ENCODE measurements at places on chromosomes 16 and 17.

- DNase-seq = no peak
Observed at GRCh38 chr16:3762107-3762750, 44.9 kb upstream of the TRAP1 start.

- DNase-seq = no peak
Observed at GRCh38 chr16:46757339-46758050, 9.4 kb upstream of the MYLK3 start.

DNA sequence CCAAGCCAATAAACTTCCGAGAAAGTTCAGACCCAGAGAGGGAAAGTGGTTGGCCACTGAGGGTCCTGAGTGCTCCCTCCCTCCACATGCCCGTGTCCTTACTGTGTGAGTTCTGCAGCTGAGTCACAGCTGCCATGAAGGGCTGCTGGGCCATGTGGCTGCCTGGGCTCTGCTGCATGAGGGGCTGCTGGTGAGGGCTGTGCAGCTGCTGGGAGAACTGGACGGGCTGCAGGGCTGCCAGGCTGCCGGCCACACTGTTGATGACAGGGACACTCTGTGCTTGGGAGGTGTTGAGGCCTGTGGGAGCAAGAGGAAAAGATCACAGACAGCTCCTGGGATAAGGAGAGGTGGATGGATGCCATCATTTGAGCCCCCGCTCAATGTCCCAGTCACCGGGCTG is 44.0 kb downstream of the HNF1B start:
- DNase-seq = no peak

- peak; percentile 60 for DNase-seq
Observed at GRCh38 chr17:76054112-76054476, 18.2 kb downstream of the SRP68 start.

GRCh38 chr16:69727916-69728270 is 1.5 kb upstream of the NQO1 start:
- no peak for DNase-seq

DNA sequence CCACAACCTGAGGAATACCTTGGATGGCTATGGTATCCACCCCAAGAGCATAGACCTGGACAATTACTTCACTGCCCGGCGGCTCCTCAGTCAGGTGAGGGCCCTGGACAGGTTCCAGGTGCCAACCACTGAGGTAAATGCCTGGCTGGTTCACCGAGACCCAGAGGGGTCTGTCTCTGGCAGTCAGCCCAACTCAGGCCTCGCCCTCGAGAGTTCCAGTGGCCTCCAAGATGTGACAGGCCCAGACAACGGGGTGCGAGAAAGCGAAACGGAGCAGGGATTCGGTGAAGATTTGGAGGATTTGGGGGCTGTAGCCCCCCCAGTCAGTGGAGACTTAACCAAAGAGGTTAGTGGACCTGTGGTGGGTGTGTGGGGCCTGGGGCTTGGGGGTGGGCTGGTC is 3.1 kb downstream of the NFE2L1 start:
- no peak for DNase-seq

GRCh38 chr17:43784068-43784467 is 3.8 kb downstream of the CFAP97D1 start:
- no peak for DNase-seq

GRCh38 chr17:8542599-8543502 is 87.7 kb downstream of the MYH10 start:
- DNase-seq = peak; percentile 84

DNA sequence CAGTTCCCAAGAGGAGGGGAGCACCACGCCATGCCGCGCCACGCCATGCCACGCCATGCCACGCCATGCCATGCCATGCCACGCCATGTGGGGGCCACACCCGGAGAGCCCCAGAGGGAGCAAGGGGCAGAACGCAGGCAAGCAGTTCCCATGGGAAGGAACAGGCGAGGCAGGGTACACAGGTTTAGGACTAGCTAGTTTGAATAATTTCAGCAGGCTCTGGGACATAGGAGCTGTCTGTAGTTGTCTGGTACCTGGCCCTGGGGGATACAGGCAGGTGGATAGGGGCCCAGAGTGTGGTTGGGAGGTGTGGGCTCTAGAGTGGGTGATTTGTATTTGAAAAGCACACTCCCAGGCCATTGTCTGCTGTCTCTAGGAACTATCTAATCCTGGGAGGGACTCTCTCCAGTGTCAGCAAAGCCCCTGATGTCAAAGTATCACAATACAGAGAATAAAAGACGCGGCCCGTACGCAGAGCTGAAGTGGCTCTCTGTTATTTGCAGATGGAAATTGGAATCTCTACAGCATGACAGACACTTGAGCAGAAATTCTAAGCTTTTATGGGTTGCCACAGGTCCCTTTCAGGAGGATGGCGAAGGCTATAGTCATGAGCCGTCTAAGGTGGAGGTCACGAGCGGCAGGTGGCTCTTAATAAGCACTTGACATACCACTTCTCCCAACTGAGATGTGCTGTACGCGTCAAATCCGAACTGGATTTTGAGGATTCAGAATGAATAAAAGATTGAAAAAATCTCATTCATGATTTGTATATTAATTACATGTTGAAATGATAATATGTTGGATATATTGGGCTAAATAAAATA is 220.8 kb upstream of the TNRC6C start:
- DNase-seq = no peak

GRCh38 chr16:70454222-70455034 is at the start of gene FCSK:
TSS of gene FCSK (plus strand) at chr16:70454595. CDS start at chr16:70463191, 8,596 bp downstream.
- no peak for DNase-seq

DNA sequence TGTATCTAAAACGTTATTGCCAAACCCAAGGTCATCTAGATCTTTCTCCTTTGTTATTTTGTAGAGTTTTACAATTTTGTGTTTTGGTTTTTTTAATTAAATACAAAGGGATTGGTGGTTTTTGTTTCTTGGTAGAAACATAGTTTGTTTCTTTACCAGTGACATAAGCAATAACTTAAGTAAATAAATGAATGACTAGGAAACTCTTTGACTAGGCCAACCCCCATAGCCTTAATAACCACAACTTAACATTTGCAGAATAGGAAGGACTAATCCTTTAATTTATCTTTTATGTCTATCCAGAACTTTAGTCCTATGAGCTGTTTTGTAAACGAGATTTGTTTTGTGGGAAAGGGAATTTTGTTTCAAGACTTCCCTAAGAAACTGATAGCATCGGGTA is 162.5 kb downstream of the PRKCA start:
- no peak for DNase-seq

Data from epithelial cell of prostate (primary cell).